ENCODE measurements at places on chromosomes 2 and 18.
A peak's percentile ranks its signal among the peaks of the same experiment; 100 is the strongest.

- peak; percentile 31 for DNase-seq
Observed at GRCh38 chr2:24050041-24050979, 769 bp downstream of the FKBP1B start.

- DNase-seq: no peak
Observed at GRCh38 chr2:225069966-225070365, 27.7 kb upstream of the DOCK10 start.

DNA sequence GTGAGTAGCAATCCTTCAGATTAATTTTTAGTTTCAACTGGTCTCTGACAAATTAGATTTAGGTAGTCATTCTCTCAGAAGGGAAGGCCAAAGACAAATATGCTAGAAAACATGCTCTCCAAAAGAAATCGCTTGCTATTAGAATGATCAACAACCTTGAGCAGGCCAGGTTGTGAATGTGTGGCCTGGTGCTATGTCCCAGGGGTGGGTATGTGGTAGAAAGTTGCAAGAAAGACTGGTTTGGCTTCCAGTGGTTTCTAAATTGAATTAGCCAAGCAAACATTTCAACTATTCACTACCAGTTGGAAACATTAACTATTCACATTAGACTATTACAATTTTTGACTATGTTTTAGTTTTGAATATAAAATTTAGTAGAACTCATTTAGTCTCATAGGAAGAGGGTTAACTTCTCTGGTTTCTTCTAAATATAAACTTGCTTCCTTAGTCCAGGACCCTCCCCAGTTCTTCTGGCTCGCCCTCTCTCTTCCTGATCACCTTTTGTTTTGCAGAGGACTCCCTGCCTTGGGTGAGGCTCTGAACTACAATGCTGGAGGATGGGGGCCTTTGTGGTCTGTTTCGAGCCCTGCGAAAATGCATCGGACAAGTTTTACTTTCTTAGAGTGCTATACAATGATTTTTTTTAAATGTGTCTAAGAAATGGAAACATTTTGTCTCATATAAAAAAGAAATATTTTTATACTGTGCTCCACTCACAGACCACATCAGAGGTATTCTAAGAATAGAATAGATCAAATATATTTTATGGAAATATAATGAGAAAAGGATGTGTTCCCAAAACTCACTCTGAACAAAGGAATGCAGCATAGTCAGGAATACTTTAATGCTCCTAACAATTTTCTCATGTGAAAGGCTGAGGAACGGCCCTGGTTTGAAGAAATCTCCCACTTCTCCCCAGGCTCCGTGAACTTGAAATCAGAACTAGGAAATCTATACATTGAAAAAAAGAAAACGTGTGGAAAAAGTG, 375.0 kb upstream of the ZEB2 start:
- DNase-seq: no peak

- no peak for DNase-seq
Observed at GRCh38 chr2:31080361-31080760, 57.9 kb downstream of the GALNT14 start.

DNA sequence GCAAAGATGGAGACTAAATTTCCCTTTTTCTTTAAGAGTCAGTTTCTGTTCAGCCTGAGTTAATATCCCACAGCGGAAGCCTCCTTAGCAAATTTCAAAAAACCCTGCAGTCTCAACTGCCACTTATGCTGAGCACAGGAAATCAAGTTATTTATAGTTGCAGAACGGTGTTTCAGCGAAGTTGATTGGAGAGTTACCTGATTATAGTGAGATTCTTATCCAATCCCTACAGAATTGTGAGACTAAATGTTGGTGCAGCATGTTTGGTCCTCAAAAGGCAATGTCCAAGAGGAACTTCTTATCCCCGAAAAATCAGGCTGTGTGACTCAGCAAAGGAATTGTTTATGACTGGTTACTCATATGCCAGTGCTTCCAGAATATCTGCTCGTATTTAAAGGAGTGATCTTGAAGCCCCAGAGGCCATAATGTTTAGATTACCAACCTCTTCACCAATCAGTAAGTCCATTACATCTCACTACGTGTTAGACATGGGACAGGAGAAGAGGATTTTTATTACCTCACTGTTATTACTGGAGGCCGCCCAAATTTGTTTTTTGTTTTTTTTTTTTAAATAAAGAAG, 67.9 kb downstream of the LRRFIP1 start:
- DNase-seq: no peak

- DNase-seq: no peak
Observed at GRCh38 chr18:6546229-6546628, 131.5 kb upstream of the L3MBTL4 start.

- no peak for DNase-seq
Observed at GRCh38 chr2:127649100-127649611, 3.2 kb downstream of the GPR17 start.

GRCh38 chr2:45781464-45781811, 130.0 kb downstream of the PRKCE start:
- no peak for DNase-seq

DNA sequence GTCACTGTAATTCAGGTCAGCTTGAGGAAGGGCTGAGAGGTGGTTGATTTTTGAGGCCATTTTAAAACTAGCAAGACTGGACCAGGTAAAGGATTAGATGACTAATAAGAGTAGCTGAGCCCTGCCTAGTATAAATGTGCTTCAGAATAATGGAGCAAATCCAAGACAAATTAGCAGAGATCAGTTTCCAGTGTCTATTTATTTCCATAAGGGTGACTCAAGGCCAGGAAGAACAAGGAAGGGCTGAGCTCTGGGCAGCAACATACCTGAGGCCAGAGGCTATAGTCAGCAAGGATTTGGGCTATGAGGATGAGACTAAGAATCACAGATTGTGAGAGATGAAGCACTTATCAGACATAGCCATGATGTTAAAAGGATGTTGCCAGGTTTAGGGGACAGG, 339.0 kb upstream of the LRRTM1 start:
- DNase-seq: no peak

GRCh38 chr2:83340424-83340823, 1118.7 kb downstream of the SUCLG1 start:
- no peak for DNase-seq

DNA sequence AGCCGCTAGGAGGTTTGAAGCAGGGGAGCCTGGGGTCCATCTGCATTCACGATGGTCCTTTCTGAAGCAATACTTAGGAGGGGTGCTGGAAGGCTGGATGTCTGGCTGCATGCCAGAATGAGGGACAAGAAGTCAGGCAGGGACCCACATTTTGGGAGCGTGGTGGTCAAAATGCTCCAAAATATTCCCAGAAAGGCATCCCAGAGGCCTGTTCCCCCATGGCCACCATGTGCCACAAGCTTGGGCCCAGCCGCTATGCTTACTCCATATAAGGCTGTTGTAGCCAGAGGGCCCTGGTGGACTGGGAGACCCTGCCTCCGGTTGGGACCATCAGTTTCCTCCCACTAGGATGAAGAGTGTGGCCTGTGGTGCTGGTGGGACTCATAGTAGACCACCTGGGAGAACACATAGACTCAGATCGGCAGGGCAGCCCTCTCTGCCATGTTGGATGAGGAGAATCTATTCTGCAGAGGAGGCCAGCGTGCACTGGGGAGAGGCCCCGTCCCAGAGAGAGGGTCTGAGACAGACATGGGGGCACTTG, 3.6 kb upstream of the PROM2 start:
- no peak for DNase-seq

GRCh38 chr2:34602262-34602661, 1003.2 kb upstream of the FAM98A start:
- DNase-seq: no peak

DNA sequence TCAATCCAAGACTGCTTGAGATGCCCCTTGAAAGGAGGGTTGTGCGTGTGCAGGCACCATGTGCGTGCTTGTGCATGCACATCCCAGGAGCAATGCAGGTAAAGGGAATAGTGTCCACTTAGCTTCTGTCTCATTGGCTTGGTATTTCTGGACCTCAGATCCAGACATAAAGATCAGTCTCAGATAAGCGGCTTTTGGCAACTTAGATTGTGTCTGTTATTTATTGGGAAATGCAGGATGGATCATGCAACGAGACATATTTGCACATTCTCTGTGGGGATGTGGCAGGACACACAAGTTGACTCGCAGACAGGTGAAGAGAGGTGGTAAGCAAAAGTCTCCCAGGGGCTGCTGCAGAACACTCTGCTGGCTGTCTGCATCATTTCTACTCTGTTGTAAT, 67.9 kb downstream of the SETBP1 start:
- no peak for DNase-seq

DNA sequence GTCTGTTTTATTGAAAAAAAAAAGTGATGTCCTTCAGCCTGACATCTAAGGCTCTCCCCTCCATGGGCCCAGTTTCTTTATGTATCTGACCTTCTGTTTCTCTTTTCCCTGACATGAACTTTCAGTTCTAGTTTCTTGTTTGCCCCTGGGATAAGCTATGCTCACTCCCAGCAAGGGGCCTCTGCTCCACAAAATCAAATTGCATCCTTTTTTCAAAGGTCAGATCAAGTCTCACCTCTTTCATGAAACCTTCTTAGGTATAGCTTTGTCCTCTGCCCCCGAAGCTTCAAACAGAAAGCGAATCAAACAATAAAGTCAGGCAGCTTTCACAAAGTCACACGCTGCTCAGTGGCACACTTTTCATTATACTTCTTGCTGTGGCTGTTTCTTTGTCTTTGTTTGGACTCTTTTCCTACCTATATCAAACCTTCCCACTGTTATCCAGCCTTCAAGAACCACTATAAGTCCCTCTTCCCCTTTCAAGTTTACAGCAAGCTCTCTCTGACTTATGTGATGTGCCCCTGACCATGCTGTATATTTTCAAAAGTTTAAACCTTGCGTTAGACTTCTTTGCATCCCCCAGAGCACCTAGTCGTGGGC, 23.3 kb downstream of the MAP3K19 start:
- DNase-seq: no peak

GRCh38 chr2:62306751-62307468, 111.0 kb downstream of the B3GNT2 start:
- no peak for DNase-seq

GRCh38 chr2:58826795-58827194, 585.7 kb upstream of the FANCL start:
- DNase-seq: no peak

All from HEK293T (cell line).